ENCODE measurements at places on chromosomes 2 and 18.

- DNase-seq, result no peak
These were observed 47.2 kb downstream of the BOLA3 start for GRCh38 chr2:74100254-74101216.

DNA sequence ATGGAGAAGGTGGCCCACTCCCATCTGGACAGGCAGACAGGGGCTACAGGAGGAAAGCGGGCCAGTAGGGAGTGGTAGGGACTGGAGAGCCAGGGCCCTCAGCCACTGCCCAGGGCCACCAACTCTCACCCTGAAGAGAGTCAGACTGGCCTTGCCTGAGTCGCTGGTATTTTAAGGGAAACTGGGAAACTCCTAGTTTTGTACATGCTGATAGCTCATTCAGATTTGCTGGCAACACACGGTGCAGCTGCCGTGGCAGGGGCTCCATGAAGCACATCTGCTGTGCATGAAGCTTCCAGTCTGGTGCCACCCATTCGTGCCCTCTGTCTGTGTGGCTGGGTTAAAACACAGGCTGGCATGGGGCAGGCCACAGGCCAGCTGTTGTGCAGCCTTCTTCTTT is 137.3 kb upstream of the GLI2 start:
- DNase-seq, result no peak

DNA sequence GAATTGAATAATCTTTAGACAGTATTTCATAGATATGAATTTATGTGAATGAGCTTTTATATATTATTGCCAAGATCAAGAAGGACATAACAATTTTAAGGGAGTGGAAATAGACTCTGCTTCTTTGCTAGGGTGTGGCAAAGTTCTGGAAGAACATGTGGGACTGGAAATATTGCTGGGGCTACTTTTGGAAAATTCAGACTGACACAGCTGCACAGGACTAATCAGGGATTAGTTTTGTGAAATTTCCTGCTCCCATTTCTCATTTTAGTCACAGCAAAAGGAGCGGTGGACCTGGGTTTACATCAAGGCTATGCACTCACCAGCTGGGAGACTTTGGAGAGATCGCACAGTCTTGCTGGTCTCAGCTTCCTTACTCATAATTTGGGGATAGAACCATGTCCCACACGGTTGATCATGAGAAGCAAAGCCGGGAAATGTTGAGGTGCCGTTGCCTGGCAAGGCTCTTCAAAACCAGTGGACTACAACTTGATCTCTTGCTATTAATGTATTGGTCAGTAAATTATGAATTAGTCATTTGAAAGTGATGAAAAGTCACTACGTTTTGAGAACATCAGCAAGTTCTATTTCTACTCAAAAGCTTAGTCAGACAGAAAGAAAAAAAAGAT is 42.4 kb downstream of the IL1RL2 start:
- no peak for DNase-seq

DNA sequence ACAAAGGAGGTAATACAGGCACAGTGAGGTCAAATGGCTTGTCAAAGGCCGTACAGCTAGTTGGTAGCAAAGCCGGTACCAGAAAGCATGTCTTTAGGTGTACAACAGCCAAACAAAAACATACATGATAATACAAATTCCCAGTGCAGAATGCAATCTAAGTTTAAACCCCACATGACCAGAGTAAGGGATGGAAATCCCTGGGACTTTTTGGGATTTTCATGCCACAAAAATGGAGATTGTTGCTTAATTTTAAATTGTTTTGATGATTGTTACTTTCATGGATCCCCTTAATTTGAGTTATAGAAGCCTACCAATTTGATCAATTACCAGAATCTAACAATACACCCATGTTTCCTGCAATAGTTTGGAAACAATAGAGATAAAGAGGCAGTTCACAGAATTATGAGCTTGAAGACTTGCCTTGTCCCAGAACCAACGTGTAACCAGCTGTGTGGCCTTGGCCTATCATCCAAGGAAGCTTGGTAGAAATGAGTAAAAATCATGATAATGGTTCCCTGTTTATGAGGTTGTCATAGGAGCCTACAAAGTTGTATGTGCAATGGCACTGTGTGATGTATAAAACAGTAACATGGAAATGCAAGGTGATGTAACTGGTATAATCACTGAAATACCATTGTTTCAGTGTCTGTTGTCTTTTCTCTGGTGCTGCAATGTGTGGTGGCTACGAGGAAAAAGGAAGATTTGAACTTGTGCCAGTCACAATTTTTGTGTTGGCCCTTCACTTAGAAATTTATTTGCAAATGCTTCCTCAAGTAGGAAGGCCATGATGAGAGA is 85.3 kb downstream of the ZEB2 start:
- no peak for DNase-seq

GRCh38 chr2:192060161-192060560 is 134.6 kb downstream of the TMEFF2 start:
- no peak for DNase-seq

All from CD4-positive, alpha-beta T cell treated with Interferon alpha-2 for 1 hour (primary cell).